Activated CD4-positive, alpha-beta T cell treated with anti-CD3 and anti-CD28 coated beads, Interleukin-2, amount 50 U/mL, for 4 hours (primary cell): ENCODE measurements at places on chromosomes 2 and 18.
A peak's percentile ranks its signal among the peaks of the same experiment; 100 is the strongest.

- DNase-seq = no peak
Observed at GRCh38 chr2:96511851-96512250, 6.7 kb upstream of the NEURL3 start.

- DNase-seq = no peak
Observed at GRCh38 chr2:67883316-67884087, 179.3 kb downstream of the C1D start.

GRCh38 chr2:23745068-23745725, 181.7 kb downstream of the ATAD2B start:
- DNase-seq = no peak

- no peak for DNase-seq
Observed at GRCh38 chr2:109604597-109604996, 9.2 kb downstream of the SEPTIN10 start.

DNA sequence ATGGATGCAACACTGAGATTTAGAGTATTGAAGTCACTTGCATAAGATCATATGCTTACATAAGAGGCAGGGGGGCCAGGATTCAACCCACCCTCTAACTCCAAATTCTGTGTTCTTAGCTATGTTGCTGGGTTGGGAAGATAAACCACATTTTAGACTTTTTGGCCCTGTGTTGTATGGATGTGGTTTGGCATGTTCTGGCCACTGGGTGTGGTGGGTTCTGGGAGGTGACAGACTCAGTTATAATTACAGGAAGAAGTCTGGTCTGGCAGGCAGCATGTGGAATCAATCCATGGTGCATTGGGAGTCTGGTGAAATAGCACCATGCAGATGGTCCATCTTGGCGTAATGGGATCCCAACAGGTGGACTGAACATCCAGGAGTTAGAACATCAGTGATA, 138.9 kb downstream of the LTBP1 start:
- no peak for DNase-seq

- no peak for DNase-seq
Observed at GRCh38 chr18:76564655-76565237, 69.7 kb upstream of the ZNF516 start.

GRCh38 chr2:98696200-98696599, 34.7 kb downstream of the MGAT4A start:
- no peak for DNase-seq

DNA sequence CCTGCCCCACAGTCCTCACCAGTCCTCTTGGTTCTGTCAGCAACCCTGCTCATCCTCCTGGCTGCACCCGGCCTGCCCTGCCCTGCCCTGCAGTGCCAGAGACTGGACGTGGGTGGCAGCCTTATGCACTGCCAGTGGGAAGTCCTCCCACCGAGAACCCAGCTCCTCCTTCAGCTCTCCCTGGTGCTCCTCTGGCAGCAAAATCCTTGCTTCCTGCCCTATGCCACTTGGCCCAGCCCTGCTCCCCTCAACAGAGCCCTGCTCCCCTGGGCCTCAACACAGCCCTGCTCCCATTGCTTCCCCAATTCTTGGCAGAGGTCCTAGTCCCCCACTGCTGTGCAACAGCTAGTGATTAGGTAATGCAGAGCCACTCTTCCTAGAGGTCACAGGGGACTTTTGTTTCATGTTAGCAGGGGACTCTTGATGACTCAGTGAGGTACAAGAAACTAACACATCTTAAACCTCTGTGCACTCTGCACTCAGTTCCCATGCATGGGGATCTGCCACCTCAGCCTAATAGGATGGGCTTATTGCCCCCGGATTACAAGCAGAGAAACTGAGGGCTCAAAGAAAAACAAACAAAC, 58.0 kb upstream of the EDAR start:
- DNase-seq = no peak

DNA sequence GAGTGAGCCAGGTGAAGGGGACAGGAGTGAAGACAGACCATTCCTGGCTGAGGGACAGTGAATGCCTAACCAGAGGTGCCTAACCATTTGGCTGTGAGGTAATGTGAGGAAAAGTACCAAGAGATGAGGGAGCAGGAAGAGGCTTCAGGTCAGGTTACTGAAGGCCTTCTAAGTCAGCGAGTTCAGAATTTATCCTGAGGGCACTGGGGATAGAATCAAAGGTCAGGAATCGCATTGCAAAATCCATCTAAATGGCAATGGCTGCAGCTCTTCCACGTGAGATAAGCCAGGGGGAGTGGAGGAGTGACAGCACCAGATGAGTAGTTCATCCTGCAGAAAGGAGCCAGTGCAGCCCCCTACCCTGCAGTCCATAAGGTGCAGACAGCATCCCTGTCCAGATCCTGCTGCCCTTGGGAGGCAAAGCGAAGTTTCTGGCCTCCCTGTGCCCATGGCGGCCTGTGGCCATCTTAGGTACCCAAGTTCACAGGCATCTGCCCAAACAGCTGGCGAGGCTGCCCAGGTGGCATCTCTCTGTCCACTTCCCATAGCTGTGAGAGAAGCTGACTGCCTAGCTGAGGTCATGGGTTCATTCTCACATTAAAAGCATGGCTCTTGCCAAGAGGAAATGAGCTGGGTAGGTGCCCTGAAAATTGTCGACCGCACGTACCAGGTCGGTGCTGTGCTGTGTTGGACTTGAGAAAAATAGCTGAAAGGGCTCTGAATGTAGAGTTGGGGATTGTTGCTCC, 49.5 kb downstream of the CYP27C1 start:
- no peak for DNase-seq

- DNase-seq = no peak
Observed at GRCh38 chr2:104845552-104845931, 8.4 kb upstream of the POU3F3 start.

GRCh38 chr2:32357318-32358110, 691 bp downstream of the BIRC6 start:
- peak; percentile 17 for DNase-seq

DNA sequence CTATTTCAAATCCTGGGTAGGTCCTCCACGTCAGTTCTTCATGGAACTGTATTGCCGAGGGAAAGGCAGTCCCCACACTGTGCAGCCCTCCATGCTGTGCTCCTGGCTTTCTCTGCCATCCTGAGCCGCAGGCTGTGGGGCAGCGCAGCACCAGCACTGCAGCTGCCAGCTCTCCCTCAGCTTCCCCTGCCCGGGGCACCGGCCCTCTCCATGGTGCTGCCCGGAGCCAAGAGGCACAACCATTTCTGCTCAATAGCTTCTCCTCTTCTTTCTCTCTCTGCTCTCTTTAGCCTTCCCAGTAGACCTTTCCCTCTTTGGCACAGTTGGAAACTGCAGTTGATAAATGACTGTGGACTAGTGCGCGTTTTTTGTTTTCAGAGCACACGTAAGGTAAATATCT, 12.1 kb downstream of the ANKRD23 start:
- no peak for DNase-seq

DNA sequence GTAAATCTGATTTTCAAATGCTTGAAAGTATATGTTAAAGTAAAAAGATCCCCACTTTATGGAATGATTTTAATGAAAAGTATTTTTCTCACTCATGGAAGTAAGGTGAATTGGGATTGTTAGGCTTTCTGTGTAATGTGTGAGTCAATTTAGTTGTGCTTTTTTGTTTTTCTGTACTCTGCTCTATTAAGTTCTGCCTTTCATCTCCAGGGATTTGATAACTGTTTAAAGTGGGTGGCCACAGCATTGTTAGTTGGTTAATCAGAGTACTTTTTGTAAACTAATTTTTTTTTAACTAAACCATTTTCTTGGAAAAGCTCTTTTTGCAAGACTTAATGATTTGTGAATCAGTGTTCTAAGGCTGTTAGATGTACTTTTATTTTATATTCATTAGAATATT, 76.8 kb downstream of the ABI2 start:
- DNase-seq = no peak

GRCh38 chr2:142030735-142031134, 100.1 kb downstream of the LRP1B start:
- no peak for DNase-seq

DNA sequence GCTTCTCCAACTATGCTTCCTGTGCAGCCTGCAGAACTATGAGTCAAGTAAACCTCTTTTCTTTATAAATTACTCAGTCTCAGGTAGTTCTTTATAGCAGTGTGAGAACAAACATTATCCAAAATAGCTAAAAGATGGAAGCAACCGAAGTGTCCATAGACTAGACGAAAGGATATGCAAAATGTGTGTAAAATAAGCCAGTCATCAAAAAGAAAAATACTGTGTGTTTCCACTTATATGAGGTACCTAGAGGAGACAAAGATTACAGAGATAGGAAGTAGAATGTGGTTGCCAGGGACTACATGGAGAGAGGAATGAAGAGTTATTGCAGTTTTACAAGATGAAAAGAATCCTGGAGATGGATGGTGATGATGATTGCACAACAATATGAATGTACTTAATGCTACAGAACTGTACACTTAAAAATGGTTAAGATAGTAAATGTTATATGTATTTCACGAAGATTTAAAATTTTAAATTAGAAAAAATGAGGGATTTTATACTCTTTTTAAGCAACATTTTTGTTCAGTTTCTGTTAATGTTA, 99.3 kb upstream of the FN1 start:
- no peak for DNase-seq
